Natural killer cell treated with Interleukin-12 subunit alpha and Interleukin-12 subunit beta and Interleukin-15 and Interleukin-18, amount 100 ng/mL, for 72 hours (primary cell): ENCODE measurements at places on chromosomes 3 and 15. TPM values are rescaled to one million over a fixed set of nuclear protein-coding genes. Genes with fewer than 3 reads are reported as not detected.

GRCh38 chr15:58530056-58530590, 98.3 kb downstream of the LIPC start:
- H3K4me3 ChIP-seq: no peak overlapping the region
- no peaks in the 10 kb centered on the region for H3K27me3 ChIP-seq
- no peaks in the 10 kb centered on the region for H3K4me1 ChIP-seq
- H3K27ac ChIP-seq: no peak overlapping the region
- no peak for DNase-seq

DNA sequence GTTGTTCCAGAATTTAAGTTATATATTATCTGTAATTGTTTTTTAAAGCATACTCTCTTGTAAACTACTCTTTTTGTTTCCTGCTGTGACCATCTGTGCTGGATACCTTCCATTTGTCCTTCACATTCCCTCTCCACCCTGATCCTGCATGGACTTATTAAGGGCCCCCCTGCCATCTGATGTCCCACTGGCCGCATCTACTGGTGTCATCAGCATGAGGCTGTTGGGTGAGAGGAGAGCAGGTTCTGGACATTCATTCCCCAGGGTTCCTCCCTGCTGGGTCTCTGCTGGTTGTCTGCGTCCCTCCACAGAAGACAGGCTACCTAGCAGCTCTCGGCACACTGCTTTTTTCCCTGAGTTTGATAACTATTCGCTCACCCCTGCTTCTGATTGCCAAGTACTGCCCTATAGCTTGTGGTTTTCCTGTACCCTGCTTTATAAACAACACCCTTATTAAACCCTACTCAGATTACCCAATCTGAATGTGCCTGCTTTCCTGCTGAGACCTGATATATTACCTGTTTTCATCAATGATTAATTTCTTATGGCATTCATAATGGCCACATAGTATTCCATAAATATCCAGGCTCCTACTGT, 7.7 kb downstream of the CMTM8 start:
- peaks cover 15% of the 10 kb centered on the region for H3K4me1 ChIP-seq
- H3K27me3 ChIP-seq: peaks cover 8% of the 10 kb centered on the region
- H3K36me3 ChIP-seq: no peaks in the 10 kb centered on the region
- H3K4me3 ChIP-seq: no peak overlapping the region
- no peak for DNase-seq

DNA sequence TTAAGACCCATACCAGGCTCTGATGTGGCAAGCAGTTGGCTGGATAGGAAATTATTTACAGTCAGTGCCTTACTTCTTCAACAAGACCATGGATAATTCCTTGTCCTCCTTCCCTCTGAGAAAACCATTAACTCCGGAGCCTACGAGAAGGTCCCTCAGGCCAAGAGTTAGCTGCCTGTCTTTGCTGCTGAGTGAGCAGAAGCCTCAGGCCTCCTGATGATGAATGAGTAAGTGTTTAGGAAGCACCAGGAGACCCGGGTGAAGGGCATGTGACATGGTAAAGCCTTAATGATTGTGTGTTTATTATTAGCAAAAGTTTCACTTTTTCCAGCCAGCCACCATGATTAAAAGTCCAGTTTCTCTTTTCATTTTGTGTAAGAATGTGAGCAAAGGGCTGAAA, 174.9 kb upstream of the TOPAZ1 start:
- H3K4me3 ChIP-seq: no peak overlapping the region
- no peaks in the 10 kb centered on the region for H3K4me1 ChIP-seq
- no peak for DNase-seq
- H3K27ac ChIP-seq: no peak overlapping the region

GRCh38 chr15:39140060-39140604, 440.7 kb upstream of the THBS1 start:
- peaks cover 15% of the 10 kb centered on the region for H3K27me3 ChIP-seq
- no peak overlapping the region for H3K27ac ChIP-seq
- H3K36me3 ChIP-seq: no peaks in the 10 kb centered on the region

DNA sequence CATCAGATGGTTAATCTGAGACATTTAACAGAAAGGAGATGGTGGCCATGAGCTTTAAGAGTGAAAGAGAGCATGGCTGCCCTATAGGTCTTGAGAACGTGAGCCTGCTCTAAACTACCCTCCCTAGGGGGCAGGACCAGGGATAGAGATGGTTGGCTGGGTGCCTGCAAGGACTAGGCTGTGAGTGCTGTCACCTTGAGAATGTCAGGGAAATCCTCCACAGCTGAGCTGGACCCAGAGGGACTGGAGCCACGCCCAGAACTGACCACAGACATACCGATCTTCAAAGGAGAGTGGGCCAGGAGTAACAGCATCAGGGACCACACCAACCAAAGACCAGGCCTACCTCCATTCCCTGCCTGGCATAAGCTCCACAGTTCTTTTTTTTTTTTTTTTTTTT, 53.6 kb upstream of the UBE2E1 start:
- peaks cover 22% of the 10 kb centered on the region for H3K4me1 ChIP-seq
- no peak overlapping the region for H3K4me3 ChIP-seq
- H3K27ac ChIP-seq: no peak overlapping the region

ZNF502 gene
- 3.8 TPM for total RNA-seq

RASGRP1 gene
- 154 TPM for total RNA-seq
